ENCODE measurements at places on chromosomes 5 and 9.
A peak's percentile ranks its signal among the peaks of the same experiment; 100 is the strongest.

GRCh38 chr5:114362197-114362976 lies 517 bp downstream of the KCNN2 start:
- no peak for DNase-seq

GRCh38 chr9:108473209-108474112 lies 382.3 kb downstream of the ACTL7B start:
- no peak for DNase-seq

GRCh38 chr5:129046151-129046550 lies 48.4 kb upstream of the ISOC1 start:
- DNase-seq = no peak

DNA sequence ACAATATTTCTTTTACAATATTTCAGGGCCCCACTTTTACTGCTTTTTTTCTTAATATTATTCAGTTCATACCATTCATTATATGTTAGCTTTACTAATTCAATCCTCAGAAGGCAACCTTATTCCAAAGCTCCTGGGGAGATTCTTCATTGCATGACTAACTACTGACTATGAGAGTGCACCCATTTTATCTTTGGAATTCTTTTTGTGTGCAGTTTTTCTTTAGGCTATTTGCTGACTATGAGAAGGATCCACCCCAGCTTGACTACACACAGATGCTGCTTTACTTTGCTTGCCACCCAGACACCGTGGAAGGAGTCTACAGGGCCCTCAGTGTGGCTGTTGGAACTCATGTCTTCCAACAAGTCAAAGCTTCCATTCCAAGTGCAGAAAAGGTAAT lies 56.9 kb upstream of the IL7R start:
- no peak for DNase-seq

DNA sequence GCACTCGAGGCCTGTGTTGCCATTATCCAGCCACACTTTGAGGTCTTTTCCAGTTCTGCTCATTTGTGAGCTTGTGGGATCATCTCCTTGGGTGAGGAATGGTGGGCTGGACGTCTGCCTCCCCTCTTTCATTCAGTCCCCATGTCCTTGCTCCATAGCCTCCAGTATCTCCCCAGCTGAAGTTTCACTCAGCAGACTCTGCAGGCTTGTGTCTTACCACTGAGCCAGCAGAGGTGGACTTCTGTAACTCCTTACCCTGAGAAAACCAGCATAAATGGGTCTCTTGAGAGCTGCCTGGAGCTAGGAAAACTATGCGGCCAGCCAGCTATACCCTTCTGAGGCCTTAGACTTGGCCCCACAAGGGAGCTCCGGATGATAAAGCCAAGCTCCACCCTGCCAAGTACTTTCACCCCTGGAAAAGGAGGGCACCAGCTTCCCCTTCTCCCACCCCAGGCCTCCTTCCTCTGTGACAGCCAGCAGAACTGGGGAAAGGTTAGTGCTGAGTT lies 12.2 kb downstream of the IRF1 start:
- DNase-seq = no peak

DNA sequence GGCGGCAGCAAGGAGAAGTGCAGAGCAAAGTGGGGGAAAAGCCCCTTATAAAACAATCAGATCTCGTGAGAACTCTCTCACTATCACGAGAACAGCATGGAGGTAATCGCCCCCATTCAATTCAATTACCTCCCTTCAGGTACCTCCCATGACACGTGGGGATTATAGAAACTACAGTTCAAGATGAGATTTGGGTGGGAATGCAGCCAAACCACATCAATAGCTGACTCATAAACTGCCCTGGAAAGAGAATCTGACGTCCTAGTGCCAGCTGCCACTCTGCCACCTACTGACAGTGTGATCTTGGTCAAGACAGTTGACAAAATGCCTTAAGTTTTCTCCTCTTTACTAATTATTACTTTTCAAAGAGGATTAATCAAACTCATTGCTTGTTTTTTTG lies 128.3 kb downstream of the GPBP1 start:
- peak; percentile 54 for DNase-seq

- DNase-seq = no peak
Observed at GRCh38 chr5:150625831-150626746, 14.4 kb upstream of the SYNPO start.

Data from HS-5 (cell line).